ENCODE measurements at places on chromosomes 7 and 10.

GRCh38 chr7:47568547-47568946 lies 13.4 kb downstream of the TNS3 start:
- DNase-seq: no peak

GRCh38 chr7:132709971-132710567 lies 133.8 kb upstream of the PLXNA4 start:
- peak; percentile 8 for DNase-seq

DNA sequence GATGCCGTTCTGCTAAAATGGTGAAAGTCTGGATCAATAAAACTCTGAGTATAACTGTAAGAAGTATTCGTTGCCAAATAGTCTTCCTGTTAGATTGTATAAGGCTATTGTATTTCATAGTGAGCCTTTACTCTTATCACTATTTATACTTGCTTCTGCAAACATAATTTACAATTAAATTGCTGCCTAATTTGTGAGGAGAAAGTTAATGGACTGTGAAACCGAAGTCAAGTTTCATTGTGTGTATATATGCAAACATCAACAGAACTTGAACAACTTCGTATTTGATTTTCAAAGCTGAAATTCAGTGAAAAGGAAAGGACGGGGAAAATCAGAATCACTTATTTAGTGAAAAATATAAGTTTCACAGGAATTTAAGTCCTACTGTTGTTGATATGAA lies 135.9 kb upstream of the CCDC6 start:
- DNase-seq: no peak

DNA sequence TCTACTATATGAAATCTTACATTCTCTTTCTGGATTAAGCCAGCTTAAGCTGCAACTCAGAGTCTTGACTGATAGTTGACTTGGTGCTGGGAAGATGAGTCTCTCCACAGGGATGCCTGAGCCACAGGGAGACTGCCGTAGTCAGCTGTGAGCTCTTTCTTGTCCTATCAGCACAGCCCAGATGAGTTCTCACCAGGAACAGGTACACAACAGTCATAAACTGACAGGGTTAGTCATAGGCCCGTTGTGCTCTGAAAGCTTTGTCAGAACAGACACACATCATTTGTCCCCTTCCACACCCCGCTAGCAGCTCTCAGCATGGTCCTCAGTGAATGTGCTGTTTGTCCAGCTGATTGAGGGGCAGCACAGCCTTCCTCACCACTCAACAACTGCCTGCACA lies 221.6 kb downstream of the RPS24 start:
- no peak for DNase-seq

DNA sequence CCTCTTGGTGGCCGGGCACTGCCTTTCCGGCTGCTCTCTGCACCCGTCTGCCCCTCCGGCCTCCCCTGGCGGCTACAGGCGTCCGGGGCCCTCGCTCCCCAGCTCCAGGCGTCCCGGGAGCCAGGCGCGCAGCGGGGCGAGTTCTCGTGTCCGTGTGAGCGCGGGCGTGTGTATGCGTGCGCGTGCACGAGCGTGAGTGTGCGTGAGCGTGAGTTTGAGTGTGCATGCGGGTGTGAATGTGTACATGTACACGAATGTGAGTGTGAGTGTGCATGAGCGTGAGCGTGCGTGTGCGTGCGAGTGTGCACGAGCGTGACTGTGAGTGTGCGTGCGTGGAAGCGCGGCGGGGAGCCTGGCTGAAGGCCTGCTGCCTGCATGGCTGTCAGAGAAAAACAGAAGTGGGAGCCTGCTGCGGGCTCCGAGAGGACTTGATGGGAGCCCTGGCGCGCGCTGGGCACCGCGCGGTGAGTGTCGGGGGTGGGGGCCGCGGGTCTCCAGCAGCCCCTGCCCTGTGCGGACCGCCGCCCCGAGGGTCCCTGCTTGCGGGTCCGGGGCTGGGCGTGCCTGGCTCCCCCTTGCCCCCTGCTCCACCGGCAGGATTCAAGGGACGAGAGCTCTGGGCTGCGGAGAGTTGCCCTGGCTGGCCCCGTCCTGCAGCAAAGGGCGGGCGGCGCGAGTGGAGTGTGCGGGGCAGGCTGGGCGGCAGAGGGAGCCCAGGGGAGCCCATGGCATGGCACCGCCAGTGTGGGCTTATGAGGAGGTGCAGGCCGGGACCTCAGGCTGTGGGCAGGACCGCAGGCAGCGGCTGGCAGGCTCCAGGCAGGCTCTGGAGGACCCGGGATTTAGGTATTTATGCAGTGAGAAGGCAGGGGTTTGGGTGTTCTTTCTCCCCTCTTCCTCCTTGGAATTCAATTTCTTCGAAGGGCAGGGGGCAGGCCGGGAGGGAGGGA lies 75.8 kb upstream of the EN2 start:
- DNase-seq: no peak

DNA sequence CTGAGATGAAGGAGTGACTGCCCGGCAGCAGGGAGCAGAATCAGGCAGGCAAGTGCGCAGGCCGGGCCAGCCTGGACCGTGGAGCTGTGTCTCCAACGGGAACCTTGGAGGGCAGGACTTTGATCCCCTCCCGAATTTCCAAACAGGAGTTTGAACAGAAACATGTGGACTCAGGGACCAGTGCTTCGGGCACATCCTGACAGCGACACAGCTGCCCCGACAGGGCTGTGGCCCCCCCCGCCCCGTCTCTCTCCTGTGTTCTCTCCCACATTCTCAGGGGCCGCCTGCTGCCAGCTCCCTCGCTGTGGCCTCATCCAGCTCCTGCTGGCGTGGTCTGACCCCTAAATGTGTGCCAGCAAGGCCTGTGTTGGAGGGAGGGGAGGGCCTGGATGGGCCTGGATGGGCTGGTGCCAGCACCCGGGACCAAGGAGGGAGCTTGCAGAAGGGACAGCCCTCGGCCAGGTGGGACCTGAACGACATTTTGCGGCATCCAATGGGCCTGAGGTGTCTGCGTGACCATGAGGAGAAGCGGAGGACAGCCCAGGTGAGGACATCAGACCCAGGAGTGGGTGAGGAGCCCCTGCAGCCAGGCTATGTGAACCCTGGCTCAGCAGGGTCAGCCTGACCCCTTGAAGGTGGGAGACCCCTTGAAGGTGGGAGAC lies 222.9 kb downstream of the DNAJB6 start:
- no peak for DNase-seq

GRCh38 chr7:108805808-108806397 lies 236.2 kb downstream of the DNAJB9 start:
- DNase-seq: no peak

- no peak for DNase-seq
Measured at GRCh38 chr10:126496771-126497545, 108.7 kb upstream of the ADAM12 start.

GRCh38 chr10:124912101-124912886 lies 29.6 kb upstream of the ZRANB1 start:
- no peak for DNase-seq

- DNase-seq: no peak
Measured at GRCh38 chr7:131653418-131654248, 97.2 kb upstream of the PODXL start.

DNA sequence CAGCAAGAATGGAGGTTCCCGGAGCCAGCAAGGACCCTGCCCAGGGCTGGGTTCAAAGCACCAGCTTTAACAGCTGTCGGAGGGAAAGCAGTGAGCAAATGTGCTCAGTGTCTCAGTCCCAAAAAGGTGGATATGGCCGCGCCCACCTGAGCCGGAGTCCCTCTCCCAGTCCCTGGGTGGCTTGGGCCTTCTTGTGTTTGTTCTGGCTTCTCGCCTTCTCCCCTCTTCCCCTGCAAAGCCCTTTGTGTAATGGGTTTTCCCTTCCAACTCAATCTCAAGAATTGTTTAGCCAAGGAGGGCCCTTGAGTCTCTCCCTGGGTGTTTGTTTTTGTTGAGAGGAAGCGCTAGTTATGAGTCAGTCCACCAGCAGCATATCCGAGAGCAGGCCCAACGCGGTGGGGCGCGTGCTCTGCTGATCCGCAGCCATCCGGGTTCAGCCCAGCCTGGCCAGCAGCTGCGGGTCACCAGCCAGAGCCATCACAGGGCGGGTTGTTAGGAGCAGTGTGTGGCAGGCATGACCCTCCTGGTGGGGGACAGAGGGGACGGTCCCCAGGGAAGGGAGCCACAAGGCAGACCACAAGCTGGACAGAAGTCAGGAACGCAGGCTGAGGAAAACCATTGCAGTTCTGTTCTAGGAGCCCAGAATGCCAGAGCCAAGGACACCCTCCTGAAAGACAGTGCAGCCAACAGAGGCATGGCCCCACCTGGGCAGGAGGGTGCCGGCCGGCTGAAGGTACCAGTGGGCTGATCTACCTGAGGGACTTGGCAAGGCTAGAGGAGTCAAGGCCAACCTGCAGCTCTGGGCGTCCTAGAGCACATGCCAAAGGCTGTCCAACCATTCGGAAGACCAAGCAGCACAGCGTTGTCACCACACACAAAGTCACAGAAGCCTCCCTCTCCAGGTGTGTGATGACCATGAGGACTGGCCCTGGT lies 21.3 kb downstream of the CALML3 start:
- DNase-seq: no peak

- no peak for DNase-seq
Measured at GRCh38 chr10:103184615-103185014, 8.5 kb downstream of the NT5C2 start.

- DNase-seq: no peak
Measured at GRCh38 chr10:660413-660969, 29.0 kb downstream of the DIP2C start.

DNA sequence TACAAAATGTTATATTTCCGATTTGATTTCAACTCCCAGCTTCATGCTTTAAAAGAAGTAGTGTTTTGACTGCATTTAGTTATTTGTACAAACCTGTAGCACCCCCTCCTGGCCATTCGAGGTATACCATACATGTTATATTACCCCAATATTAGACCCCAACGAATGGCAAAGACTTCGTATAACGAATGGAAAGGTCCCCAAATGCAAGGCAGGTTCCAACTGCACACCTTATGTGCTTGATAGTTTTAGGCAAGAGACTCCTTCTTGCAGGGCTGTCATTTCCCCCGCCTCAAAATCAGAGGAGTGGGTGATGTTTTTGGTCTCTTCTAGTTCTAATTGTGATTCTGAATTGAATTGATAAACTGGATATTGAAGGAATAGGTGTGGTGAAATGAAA lies 101.1 kb upstream of the TARP start:
- DNase-seq: peak; percentile 55

DNA sequence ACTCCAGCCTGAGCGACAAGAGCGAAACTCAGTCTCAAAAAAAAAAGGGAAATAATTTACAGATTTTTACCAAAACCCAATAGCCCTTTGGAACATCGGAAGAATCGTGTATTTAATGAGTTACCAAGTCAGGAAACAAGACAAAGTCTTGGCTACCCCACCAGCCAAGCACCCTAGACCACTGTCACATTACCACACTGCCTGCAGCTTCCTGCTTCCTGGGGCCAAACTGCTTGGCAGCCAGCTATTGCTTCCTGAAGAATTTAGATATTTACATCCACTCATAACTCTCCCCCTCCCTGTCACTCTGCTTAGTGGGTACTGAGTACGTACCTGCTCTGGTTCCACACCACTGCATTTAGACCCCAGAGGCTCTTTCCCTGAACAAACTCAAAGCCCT lies 14.1 kb upstream of the TNPO3 start:
- DNase-seq: no peak

GRCh38 chr7:21472029-21472428 lies 44.1 kb downstream of the SP4 start:
- DNase-seq: no peak

DNA sequence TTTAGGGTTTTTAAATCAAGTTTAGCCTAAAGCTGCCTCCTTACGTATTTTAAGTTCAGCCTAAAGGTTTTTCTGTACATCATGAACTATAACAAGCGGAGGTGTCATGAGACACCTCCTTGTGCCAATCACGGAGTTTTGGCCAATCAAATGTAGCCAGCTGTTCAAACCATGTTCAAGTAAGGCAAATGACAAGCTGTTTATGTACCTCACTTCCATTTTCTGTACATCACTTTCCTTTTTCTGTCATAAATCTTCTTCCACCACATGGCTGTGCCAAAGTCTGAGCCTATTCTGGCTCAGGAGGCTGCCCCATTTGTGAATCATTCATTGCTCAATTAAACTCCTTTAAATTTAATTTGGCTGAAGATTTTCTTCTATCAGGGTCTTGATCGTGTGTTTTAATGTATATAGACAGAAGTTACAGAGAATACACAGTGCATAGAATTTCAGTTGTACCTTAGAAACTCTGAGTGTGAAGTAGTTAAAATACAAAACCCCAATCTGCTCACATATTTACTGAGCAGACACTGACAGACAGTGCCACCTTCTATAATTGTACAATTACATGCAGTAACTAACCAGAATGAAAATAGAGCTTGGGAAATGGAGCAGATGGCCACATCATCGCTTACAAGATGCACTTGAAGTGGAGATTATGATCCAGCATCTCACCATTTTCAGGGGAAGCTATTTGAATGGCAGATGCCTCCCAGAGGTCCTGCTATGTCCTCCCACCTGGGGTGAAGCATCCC lies 76.9 kb upstream of the LANCL2 start:
- DNase-seq: no peak

- DNase-seq: no peak
Measured at GRCh38 chr7:44193011-44193802, 4.0 kb upstream of the GCK start.

- no peak for DNase-seq
Measured at GRCh38 chr7:108083980-108084379, 46.2 kb downstream of the LAMB4 start.

DNA sequence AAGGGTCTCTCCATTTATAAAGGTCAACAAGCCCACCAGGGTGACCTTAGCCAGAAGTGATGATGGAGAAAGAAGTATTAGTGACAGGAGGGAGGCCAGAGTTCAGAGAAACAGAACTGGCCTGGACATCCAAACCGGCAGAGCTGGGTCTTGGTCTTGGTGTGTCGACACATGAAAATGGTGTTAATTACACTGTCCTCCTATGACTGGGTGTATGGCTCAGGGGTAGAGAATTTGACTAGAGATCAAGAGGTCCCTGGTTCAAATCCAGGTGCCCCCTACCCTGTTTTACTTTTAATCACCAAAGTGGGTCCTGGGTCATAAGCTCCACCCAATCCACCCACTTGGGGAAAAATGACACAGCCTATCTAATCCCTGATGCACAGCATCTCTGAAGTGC lies 110.6 kb upstream of the ZNF746 start:
- DNase-seq: no peak

GRCh38 chr7:32074787-32075585 lies 4.8 kb upstream of the PDE1C start:
- DNase-seq: no peak

DNA sequence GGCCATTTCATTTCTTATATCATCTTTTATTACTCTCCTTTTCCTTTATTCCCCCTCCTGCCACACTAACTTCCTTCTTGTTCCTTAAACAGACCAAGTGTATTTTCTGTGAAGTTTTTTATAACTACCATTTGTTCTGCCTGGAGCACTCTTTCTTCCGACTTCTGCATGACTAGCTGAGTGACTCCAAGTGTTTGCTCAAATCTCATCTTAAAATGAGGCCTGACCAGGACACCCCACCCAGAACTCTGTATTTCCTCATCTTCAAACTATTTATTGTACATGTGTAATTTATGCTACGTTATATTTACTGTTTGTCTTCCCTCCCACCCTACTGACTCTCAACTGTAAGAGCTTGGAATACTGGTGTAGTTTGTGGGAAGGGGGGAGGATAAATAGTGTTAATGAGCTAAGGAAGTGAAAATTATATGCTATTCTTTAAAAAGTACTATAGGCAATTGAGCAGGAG lies 3.2 kb downstream of the MINDY3 start:
- DNase-seq: no peak
